Dermis microvascular lymphatic vessel endothelial cell (primary cell): ENCODE measurements at places on chromosomes 6 and 20.

- no peak for DNase-seq
Measured at GRCh38 chr6:44266347-44266746, 996 bp upstream of the NFKBIE start.

DNA sequence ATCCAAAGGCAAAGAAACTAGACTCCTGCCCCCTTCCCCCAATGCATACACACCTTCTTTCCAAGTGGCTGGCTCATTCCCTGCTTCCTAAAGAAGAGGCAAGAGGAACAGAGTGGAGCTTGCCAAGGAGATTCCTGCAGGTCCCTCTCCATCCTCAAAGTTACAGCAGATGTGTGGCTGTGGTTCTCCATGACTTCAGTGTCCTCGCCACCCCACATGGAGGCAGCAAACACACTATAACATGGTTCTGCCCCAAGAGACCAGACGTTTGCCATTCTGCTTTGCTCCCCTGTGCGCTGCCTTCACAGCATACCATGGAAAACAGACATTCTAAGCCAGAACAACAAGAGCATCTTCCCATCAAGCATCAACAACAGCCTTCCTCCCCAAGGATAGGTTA lies 84.4 kb downstream of the BACH2 start:
- DNase-seq, result no peak

DNA sequence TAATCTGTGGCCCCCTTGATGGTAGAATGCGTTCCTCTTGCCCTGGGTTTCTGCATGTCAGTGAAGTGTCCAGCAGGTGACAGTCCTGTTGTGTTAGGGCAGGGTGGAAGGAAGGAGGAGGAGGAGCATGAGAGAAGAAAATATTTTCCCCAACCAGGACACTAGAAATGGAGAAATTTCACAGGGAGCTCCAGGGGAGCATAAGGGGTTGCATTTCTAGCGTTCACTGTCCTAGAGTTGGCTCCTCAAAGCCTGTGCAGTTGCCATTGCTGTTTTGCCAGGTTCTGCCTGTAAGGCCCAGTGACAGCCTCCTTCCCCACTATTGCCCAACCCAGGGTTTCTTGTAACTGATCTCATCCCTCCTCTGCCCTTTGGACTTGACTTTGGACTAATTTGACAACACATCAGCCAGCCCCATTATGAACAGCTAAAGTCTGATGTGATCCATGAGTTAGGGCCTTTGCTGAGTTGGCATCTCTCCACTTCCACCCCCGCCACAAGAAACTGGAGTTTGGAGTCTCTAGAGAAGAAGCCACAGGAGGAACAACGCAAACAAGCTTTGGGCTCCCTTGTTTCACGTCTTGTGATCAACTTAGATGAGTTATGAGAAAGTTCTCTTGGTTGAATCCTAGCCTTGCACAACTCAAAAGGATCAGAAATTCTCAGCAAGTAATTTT lies 14.0 kb upstream of the FAM50B start:
- DNase-seq, result no peak

GRCh38 chr20:57860576-57860975 lies 150.8 kb upstream of the PMEPA1 start:
- no peak for DNase-seq

DNA sequence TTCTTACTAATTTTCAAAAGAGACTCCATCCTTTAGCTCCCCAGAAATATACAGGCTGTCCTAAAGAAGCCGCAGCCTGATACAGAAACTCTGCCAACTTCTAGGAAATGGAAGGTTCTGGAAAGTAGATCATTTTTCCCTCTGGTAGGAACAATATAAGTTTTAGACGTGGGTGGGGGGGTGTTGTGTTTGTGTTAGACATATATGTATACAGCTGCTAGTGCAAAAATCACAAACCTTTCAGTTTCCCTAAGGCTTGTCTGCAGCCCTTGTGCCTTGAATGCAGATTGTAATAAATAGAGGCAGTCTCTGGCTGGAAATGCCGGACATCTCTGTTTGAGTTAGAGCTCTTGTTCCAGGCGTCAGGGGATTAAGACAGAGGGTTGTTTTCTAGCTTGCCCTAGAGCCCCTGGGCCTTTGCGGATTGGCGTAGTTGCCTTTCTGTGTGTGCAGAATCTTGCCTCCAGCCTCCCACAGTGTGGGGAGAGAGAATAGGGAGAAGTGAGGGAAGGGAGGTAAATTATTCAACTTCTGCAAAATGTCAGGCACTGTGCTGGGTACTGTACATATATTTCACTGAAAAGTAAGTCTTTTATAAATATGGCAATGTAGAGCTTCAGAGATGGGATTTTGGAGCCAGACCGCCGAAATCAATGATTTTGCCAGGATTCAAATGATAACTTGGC lies 269.7 kb downstream of the PRL start:
- no peak for DNase-seq

DNA sequence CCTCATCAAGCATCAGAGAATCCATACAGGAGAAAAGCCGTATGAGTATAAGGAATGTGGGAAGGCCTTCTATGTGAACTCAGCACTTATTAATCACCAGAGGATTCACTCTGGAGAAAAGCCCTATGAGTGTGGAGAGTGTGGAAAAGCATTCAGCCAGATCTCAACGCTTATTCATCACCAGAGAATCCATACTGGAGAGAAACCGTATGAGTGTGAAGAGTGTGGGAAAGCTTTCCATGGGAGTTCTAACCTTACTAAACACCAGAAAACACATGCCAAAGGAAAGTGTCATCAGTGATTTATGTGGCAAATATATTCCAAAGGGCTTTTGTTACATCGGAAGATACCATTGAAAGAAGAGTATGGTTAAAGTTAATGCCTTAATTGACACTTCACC lies 25.4 kb downstream of the ZKSCAN8 start:
- DNase-seq, result no peak

DNA sequence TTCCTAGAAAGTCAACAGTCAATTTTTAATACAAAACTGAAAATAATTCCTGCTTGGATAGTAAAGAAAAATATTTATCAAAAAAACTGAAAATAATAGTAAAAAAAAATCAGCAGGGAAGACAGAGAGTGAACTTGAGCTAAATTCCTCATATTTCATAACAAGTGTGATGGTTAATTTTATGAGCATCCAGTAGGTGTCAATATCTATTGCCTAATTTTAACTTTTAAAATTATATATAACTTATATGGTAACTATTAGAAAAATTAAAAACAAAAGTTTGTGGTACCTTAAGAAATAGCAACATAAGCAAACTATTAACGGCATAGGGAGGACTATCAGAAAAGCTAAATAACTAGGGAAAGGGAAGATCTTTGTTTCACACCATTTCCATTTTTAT lies 2.1 kb downstream of the EPM2A start:
- no peak for DNase-seq

GRCh38 chr20:31712564-31713311 lies 9.9 kb downstream of the BCL2L1 start:
- peak; percentile 39 for DNase-seq

- DNase-seq, result peak; percentile 38
Measured at GRCh38 chr6:75609639-75610590, 8.2 kb downstream of the SENP6 start.

- DNase-seq, result no peak
Measured at GRCh38 chr6:169397684-169398083, 144.0 kb upstream of the THBS2 start.

GRCh38 chr6:21791581-21791980 lies 198.0 kb downstream of the SOX4 start:
- no peak for DNase-seq

DNA sequence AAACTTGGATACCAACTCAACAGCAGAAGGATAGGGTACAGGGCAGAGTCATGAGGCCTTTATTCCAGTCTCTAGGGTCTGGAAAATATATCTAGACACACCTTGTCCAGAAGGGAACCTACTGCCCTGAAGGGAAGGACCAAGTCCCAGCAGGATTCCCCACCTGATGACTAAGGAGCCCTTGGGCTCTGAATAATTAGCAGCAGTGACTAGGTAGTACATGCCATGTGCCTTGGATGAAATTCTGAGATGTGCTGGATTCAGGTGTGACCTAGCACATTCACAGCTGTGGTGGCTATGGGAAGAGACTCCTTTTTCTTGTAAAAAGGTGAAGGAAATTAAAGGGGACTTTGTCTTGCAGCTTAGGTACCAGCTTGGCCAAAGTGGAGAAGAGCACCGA lies 364.3 kb upstream of the PTCHD4 start:
- DNase-seq, result no peak

GRCh38 chr6:33014841-33015634 lies 5.6 kb upstream of the HLA-DOA start:
- peak; percentile 78 for DNase-seq

- no peak for DNase-seq
Measured at GRCh38 chr6:147603392-147604081, 95.0 kb downstream of the SAMD5 start.

DNA sequence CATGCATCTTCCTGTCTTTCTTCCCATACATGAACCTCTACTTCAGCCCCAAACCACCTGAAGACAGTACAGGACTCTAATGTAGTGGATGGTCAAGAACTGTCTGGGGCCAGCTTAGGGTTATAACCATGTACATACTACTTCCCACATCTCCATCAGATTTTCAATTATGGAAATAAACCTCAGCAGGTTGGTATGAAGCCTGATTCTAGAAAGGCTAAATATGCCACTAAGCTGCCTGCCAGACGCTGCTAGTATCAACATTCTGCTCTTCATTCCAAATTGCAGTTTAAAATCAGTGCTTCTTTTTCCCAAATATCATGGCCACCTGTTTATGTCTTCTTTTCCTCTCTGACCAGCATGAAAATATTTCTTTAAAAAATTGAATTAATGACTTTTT lies 99.2 kb upstream of the ID4 start:
- no peak for DNase-seq
